ENCODE measurements at places on chromosomes 1 and 21.
A peak's percentile ranks its signal among the peaks of the same experiment; 100 is the strongest.

GRCh38 chr21:14591377-14591776 lies 45.3 kb upstream of the SAMSN1 start:
- no peak for DNase-seq

GRCh38 chr1:158020259-158020885 lies 26.9 kb downstream of the KIRREL1 start:
- no peak for DNase-seq

DNA sequence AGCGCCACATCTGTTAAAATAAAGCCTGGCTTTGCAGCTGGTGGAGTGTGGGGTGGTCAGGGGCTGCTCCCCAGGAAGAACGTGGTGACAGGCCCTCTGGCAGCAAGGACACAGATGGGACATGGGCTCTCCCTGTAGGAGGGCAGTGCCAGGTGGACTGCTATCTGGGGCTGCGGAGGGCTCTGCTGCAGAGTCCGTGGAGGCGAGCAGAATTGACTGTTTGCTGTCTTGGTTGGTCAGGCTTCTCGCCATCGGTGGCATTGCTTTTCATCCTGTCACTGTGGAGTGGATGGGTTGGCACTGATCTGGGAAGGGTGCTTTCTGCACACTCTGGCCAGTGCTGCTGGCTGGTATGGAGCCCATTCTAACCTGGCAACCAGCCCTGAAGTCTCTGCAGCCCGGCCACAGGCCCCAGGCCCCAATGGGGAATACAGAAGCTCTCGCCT lies 103.0 kb downstream of the LAMC2 start:
- DNase-seq, result no peak

DNA sequence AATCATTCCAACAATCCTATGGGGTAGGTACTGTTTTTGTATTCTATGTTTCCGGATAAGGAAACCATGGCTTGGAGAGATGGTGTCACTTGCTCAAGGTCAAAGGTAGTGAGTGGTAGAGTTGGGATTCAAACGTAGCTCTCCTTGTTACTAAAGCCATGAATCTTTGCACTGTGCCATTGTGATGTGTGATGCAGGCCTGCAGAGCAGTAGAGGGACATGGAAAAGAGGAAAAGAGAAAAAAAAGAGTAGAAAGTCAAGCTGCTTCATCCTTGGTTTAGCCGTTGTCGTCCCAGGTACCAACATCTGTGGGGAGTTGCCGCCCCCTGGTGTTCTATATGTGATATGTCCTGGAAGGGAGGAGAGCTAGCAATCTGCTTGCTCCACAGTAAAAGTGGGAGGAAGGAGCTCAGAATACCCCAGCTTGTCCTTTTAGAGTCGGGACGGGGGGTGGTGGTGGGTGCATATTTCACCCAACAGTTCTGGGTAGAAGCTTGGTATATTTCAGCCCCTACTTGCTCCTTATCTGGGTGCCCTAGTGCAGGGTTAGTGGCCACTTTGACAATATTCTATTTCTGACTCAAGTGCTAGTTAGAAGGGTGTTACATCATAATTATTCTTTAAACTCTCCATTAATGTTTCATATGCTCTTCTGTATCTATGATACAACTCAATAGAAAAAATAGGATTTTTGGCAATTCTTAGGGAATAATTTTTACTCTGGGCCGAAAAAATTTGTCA lies 98.4 kb downstream of the EBNA1BP2 start:
- peak; percentile 71 for DNase-seq

DNA sequence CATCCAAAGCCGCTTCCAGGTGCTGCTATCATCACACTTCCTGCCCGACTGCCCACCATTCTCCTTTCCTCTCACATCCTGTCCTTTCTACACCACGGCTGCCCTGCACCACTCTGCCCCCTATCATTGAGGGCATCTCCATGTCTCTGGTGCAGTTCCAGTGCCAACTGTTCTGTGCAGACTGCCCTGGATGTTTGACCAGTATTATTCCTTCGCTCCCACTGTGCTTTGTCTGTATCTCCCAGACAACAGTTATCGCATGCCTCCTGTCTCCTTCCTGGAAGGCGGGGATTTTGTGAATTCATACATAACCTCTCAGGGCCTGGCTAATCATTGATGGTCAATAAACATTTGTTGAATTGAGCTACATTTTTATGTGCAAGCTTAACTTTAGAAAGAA lies 63.6 kb upstream of the GNG12 start:
- DNase-seq, result no peak

- no peak for DNase-seq
These were observed 165.3 kb downstream of the TOMM20 start for GRCh38 chr1:234963180-234963903.

All from DMS153 (cell line).